ENCODE measurements at places on chromosomes 1 and 21.

DNA sequence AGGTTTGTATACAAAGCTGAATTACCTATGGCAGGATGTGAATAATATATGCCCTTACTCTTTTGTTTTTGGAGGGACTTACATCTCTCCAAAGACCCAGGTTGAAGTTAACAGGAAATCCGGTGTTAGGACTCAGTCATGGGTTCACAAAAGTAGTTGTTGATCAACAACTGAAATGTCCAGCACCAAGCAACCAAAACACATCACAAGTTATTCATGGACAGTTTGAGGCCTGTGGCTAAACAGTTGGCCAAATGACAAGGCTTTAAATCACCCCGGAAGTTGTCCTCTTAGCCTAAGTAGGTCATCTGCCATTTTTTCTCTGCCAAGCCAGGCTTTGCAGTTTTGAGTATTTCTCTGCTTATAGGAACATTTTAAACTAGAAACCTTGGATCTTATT is 89.9 kb downstream of the CD247 start:
- no peak for DNase-seq

DNA sequence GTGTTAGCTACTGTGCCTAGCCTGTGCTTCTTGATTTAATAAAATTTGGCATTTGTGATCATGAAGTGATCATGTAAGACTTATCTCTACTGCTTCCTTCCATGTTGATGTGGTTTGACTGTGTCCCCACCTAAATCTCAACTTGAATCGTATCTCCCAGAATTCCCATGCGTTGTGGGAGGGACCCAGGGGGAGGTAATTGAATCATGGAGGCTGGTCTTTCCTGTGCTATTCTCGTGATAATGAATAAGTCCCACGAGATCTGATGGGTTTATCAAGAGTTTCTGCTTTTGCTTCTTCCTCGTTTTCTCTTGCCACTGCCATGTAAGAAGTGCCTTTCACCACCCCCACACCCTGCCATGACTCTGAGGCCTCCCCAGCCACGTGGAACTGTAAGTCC is at the start of gene OVAAL:
OVAAL (plus strand) TSS at position 301 of the 400 bp plus-strand sequence.
- DNase-seq = no peak

DNA sequence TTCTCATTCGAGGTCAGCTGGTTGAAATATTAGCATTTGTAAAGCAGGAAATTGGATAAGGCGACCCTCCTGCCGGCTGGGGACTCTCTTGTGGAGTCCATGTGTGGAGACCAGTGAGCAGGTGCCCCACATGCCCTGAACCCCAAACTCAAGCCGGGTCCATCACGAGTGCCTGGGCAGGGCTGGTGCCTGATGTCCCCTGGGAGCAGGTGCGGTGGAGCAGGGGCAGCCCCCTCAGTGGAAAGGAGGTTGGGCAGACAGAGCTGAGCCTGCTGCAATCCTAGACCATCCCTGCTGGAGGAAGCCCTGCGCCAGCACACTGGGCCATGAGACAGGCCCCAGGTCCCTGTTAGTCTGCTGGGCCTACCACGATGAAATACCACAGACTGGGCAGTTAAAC is 395.6 kb downstream of the NPHP4 start:
- no peak for DNase-seq

GRCh38 chr1:89489047-89489729 is 35.4 kb upstream of the LRRC8B start:
- DNase-seq = no peak

- DNase-seq = no peak
Observed at GRCh38 chr1:193634876-193635275, 448.5 kb upstream of the B3GALT2 start.

DNA sequence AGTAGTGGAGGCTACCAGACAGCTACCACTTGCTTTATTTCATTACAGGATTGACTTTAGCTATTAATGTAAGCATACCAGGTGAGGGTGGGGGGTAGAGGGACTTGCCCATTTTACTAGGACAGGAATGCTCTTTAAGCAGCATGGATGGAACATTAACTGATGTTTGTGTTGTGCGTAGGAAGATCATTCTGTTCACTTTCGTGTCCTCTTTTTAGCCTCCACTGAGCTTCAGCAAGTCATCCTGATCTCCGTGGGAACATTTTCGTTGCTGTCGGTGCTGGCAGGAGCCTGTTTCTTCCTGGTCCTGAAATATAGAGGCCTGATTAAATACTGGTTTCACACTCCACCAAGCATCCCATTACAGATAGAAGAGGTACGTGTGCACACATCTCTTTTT is 29.3 kb downstream of the IFNGR2 start:
- DNase-seq = no peak

DNA sequence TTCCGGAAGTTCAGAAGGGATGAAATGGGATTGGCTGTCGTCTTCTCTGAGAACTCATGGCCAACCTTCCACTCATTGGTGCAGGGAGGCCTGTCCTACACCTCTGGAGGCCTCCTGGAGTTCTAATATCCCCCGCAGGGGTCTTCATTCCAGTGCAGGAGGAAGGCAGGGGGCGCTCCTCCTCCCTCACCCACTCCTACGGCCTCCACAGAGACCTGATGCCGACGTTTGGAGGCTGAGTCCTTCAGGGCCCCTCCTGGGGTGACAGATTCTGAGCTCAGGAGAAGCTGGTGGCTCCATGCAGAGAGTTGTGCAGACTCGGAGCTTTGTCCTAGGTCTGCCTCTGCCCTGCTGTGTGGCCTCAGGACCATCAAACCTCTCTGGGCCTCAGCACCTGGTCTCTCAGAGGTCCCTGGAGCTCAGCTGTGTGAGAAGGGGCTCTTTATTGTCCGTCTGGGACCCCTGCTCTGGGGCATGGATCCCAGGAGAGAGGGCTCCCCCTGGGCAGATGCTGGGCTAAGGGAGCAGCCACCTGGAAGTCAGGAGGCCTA is 102.3 kb upstream of the WNT4 start:
- DNase-seq = no peak

Data from activated CD8-positive, alpha-beta memory T cell treated with anti-CD3 and anti-CD28 coated beads for 4 hours (primary cell).